ENCODE measurements at places on chromosomes 2 and 18.

GRCh38 chr2:55054106-55054875, 4.0 kb upstream of the RTN4 start:
- H3K4me3 ChIP-seq = no peak overlapping the region
- H3K27me3 ChIP-seq = no peaks in the 10 kb centered on the region
- no peak overlapping the region for H3K27ac ChIP-seq
- no peak for DNase-seq
- no peaks in the 10 kb centered on the region for H3K4me1 ChIP-seq

DNA sequence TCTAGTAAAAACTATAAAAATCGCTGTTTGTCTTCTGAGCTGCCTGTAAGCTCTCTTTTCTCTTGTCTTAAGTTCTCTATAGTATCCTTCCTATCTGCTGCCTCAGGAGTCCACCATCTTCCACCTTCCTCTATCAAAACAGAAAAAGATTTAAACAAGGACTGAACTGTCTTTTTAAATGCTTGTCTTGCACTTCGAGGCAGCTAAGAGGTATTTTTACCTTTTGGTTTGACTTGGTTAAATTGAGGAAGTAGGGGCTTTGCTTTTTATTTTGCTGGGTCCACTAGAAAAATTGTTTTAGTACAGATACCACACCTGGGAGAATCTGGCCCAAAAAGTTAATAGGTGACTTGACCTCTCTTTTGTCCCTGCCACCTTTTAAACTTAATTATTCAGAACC, 12.2 kb downstream of the SESTD1 start:
- no peak for DNase-seq
- no peak overlapping the region for H3K4me3 ChIP-seq
- no peaks in the 10 kb centered on the region for H3K36me3 ChIP-seq
- H3K27me3 ChIP-seq = no peaks in the 10 kb centered on the region

GRCh38 chr2:239913636-239914417, 111.3 kb downstream of the NDUFA10 start:
- no peak overlapping the region for H3K27ac ChIP-seq
- H3K36me3 ChIP-seq = no peaks in the 10 kb centered on the region
- H3K27me3 ChIP-seq = no peaks in the 10 kb centered on the region
- H3K4me3 ChIP-seq = no peak overlapping the region
- peak; percentile 34 for DNase-seq

DNA sequence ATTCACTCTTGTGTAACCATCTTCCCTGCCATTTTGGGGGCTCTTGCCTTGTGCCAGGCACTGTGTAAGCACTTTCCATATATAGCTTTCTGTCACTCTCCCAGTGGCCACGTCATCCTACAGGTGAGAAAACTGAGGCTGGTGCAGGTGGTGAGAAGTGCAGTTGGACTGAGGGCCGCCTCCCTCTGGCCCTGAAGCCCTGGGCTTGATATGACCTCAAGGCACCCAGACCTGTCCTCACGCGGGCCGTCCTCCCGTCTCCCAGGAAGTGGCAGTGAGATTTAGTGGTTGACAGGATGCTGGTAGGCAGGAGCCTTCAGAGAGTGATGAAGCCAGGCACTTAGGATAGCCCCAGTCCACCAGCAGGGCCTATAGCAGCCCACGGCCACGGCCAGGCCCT, 30.5 kb downstream of the MAL start:
- no peak overlapping the region for H3K4me3 ChIP-seq
- DNase-seq = no peak
- H3K27ac ChIP-seq = no peak overlapping the region

DNA sequence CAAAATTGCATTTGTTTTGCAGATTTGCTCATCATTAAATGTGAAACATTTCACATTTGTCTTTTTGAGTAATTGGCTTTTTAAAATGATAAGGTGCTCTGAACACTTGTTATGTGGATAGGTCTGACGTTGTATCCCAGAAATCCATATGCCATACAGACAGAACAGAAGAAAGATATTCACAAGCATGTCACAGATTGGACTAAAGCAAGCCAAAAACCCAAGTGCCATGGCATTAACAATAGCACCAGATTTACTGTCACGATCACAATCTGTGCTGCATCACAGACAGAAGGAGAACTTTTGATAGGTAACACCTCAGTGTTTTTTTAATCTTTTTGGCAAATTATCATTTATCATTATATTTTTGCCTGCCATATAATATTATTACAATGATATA, 272.6 kb downstream of the ARHGAP15 start:
- no peak for DNase-seq
- no peaks in the 10 kb centered on the region for H3K4me1 ChIP-seq
- no peaks in the 10 kb centered on the region for H3K36me3 ChIP-seq
- H3K4me3 ChIP-seq = no peak overlapping the region
- no peaks in the 10 kb centered on the region for H3K27me3 ChIP-seq
- no peak overlapping the region for H3K27ac ChIP-seq

GRCh38 chr2:228681426-228681825, 499.9 kb upstream of the SPHKAP start:
- no peaks in the 10 kb centered on the region for H3K27me3 ChIP-seq
- H3K4me3 ChIP-seq = no peak overlapping the region
- H3K27ac ChIP-seq = no peak overlapping the region
- no peak for DNase-seq
- no peaks in the 10 kb centered on the region for H3K36me3 ChIP-seq
- no peaks in the 10 kb centered on the region for H3K4me1 ChIP-seq

DNA sequence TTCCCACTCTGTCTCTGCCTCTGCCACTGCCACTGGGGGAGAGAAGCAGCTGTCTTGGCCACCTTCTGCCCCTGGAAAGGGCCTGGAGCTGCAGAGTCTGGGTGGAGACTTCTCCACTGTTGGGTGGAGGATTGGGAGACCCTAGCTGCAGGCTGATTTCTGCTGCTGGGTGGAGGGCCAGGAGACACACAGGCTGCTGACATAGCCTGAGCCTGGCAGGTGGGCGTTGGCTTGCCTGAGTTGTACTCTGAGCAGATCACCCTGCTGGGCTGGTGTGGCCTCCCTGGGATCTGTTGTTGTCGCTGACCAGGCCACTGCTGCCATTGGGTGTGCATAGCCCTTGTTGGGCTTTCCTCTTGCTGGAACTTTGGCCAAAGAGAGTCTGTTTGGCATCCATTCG, 64.3 kb downstream of the ARHGEF4 start:
- no peak overlapping the region for H3K27ac ChIP-seq
- H3K36me3 ChIP-seq = no peaks in the 10 kb centered on the region

GRCh38 chr2:133576714-133577113, 8.5 kb upstream of the NCKAP5 start:
- peak overlapping the region; percentile 67 for H3K27ac ChIP-seq
- H3K36me3 ChIP-seq = no peaks in the 10 kb centered on the region
- no peaks in the 10 kb centered on the region for H3K27me3 ChIP-seq
- no peak for DNase-seq
- H3K4me1 ChIP-seq = peaks cover 5% of the 10 kb centered on the region
- no peak overlapping the region for H3K4me3 ChIP-seq
